ENCODE measurements at places on chromosomes 3 and 15. TPM values are rescaled to one million over a fixed set of nuclear protein-coding genes. Genes with fewer than 3 reads are reported as not detected.

- no peak for DNase-seq
These were observed 239.9 kb upstream of the TPM1 start for GRCh38 chr15:62802612-62803011.

GRCh38 chr15:89743011-89743410 lies 8.0 kb downstream of the MESP1 start:
- DNase-seq = no peak

Gene VGLL3
- total RNA-seq = 26.8 TPM

DNA sequence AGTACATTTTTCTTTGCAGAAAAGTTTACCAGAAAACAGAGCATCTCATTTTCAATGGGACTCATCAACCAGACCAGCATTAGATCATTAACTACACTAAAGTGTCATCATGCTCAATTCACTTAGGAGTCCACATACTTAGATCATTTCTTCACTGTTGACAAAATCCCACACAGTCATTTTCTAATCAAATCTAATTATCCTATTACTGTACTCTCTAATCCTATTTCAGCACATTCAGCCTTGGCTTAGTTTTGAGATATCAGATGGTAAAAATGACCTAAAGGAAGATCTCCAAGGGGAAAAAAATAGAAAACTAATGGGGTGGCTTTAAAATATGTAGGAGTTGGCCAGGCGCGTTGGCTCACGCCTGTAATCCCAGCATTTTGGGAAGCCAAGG lies 5.2 kb upstream of the CTXN2 start:
- DNase-seq = peak; percentile 54

- DNase-seq = peak; percentile 23
These were observed 61.8 kb upstream of the TMCO5A start for GRCh38 chr15:37872661-37873060.

Gene ST3GAL6
- 8.2 TPM for total RNA-seq

DNA sequence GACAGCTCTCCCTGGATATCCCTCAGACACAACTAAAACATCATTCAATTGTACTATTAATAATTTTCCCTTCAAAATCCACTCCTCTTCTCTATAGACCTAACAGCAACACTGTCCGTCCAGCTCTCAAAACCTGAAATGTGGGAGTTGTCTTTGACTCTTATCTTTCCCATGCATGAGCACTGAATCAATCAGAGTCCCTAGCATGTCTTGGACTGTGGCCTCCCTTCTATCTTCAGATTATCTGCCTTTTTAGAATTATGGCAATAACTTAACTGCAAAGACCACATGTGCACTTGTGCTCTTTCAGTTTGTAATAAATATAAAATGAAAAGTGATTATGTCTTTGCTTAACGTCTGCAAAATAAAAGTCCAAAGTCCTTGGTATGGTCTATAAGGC lies 107.0 kb downstream of the UBE3A start:
- no peak for DNase-seq

DNA sequence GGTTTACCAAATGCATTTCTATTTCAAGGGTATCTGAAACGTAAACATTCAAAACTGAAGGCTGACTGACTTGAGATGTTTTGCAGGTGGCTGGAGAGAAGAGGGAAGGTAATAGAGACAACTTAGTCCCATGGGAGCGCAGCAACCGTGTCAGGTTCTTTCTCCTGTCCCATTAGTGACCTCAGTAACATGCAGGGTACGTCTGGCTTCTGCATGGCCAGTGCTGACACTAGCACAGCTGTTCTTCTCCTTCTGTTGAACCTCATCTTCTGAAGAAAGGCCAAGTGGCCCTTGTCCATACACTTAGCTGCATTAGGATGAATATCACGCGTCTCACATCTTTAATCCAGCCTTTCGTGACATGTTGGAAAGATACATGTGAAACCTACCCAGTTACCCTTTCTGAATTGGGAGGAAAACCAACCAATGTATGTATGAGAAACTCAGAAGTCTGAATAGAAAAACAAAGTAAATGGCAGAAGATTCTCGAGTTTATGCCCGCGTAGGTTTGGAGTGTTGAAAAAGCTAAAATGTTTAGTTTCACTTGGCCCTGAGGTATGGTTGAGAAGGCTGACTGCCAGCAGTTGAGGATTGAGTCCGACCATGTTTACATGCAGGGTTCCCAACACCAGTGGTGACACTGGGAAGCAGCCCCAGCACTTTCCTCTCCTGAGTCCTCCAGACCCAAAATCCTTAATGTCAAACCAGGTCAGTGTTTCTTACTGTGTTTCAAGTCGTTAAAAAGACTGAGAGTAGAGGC lies 10.3 kb downstream of the NCBP2 start:
- no peak for DNase-seq

DNA sequence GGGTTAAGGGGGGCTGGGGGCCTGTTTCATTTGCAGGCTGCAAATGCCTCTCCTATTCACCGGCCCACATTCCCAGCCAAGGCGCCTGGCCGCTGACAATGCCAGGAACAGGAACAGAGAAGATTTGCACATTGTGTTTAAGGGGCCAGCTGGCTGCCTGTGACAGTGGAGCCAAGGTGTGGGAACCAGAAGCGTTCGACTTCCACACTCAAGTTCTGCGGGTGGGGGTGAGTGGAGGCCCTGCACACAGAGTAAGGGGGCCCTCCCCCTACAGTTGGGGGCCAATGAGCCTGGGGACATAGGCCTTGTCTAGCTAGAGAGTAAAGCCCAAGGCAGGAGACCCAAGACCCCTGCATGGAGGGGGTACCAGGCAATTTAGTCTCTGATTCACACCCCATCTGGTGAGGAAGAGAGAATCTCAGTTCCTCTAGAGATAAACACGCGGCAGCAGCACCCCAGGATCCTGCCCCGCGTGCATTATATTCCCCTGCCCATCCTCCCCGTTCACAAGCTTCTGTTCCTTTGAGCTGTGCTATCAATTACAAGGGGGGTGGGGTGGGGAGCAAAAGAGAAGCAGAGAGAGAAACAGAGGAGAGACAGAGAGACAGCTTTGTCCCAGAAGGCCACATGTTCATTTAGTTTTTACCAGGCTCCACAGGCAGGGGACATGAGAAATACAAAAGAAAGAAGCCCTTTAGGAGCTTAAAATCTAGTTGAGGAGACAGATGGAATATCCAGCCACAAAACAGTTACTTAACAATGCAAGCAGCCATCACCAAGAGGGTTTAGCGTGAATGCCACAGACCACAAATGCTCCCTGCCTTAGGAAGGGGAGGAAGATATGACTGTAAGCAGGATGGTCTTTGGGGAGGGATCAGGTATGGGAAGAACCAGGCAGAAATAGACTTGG lies 9.2 kb downstream of the IGDCC3 start:
- DNase-seq = no peak

DNA sequence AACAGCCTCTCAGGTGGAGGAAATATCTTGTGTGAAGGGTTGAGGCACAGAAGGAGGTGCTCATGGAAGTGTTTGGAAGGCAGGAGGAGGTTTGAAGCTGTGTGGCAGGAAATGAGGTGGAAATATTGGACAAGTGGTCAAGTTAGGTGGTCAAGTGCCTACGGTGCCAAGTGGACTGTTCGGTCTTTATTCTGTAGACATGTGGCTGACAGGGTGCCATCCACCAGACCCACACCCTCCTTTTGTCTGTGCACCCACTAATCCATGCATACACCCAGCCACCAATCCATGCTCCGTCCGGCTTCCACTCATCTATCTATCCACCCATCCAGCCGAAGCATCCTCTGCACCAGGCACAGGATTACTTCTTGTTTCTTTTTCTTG lies 2.2 kb downstream of the SLC6A20 start:
- DNase-seq = no peak

- DNase-seq = peak; percentile 25
These were observed 133.3 kb downstream of the GRM7 start for GRCh38 chr3:6994081-6994668.

Gene SELENOT
- 99.4 TPM for total RNA-seq

Gene SERP1
- 86.5 TPM for total RNA-seq

DNA sequence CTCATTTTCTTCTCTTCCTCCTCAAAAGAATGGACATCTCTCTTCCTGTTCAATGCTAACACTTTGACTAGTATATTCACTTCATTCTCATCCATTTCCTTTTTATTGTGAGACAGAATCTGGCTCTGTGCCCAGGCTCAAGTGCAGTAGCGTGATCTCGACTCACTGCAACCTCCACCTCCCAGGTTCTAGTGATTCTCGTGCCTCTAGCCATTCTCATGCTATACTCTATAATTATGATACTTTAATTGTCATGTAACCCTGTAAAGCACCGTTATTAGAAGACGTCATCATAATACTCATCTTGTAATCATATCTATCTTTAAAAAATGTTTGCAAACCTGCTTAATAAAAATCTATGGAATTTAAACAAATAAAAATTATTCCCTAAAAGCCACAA lies 107.0 kb downstream of the SHOX2 start:
- peak; percentile 6 for DNase-seq

- no peak for DNase-seq
These were observed 205.6 kb downstream of the FEZF2 start for GRCh38 chr3:62167566-62168262.

DNA sequence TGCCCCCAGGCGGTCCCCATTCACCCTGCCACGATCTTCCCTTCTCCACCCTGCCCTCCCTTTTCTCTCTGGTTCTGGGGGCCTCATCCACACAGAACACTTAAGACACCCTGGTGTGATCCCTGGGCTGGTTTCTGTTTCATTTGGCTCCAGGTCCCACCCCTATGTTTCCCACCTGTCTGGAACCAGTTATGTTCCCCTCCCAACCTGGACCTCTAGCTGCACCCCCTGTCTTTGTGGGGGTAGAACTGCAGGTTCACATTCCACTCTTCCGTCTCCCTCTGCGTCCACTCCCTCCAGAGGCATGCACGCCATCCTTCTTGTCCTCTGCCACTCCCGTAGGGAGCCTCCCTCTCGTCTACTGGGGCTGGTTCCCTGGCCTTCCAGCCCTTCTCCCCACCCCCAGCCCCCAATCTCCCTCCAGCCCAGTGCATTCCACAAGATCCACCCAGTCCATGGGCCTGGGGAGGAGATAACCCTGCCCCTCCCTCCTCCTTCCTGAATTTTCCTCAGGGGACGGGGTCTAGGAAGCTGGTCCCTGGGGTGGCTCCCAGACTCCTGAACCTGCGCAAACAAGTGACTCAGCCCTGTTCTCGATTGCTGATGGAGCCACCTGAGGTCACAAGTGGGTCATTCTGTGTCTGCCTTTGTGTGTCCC lies 73.8 kb downstream of the ABTB1 start:
- DNase-seq = no peak

Gene AADACL2
- not detected for total RNA-seq

DNA sequence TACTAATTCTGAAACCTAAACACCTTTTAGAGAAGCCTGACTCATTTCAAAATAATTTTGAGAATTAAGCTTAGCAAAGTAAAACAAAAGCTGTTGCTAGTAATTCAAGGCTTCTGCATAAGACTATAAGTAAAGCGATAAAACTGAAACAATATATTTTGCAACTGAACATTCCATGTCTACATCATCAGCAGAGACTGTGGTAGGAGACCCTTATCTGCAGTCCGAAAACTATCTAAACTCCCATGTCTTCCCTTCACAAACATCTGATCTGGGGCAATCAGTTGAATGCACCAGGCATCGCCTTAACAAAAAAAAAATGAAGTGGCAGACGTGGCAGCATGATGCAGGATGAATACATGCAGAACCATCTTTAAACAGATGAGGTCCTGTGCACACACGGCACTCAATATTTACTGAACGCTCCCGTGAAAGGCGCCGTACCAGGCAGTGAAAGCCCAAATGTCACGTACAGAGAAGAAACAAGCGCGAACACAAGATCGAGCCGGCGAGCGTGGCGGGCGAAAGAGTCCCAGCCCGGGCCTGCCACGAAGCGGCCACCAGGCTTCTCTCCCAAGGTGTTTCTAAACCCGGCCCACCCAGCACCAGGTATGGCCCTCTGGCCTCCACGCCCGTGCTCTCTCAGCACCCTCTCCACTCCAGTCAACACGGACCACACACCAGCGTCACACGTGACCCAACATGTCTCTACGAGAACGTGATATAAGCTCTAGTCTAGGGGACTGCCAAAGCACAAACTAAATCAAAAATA lies 63.0 kb downstream of the CHSY1 start:
- DNase-seq = no peak

DNA sequence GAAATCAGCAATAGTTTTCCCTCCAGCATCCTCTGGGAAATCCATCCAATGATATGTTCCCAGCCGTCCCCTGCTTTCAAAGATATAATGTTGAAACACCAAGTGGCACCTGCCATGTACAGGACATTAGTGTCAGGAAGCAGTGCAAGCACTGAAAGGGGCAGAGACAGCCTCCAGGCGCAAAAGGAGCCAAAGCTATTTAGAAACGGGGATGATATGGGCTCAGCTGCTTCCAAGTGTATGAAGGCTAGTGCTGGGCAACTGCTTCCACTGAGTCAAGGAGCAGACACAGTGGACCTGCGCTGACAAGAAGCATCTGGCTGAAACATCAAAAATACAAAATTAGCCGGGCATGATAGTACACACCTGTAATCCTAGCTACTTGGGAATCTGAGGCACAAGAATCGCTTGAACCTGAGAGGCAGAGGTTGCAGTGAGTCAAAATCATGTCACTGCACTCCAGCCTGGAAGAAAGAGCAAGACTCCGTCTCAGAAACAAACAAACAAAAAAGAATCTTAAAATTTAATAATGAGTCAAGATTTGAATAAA lies 119.7 kb downstream of the AQP9 start:
- no peak for DNase-seq

Gene MRPL3
- 137 TPM for total RNA-seq

- DNase-seq = no peak
These were observed 235.7 kb upstream of the THBS1 start for GRCh38 chr15:39345176-39345575.

Gene TUSC7
- not detected for total RNA-seq

Gene P2RY13
- total RNA-seq = not detected

Gene DPPA4
- not detected for total RNA-seq

- no peak for DNase-seq
These were observed 2.1 kb downstream of the SLCO2A1 start for GRCh38 chr3:134027631-134028030.

DNA sequence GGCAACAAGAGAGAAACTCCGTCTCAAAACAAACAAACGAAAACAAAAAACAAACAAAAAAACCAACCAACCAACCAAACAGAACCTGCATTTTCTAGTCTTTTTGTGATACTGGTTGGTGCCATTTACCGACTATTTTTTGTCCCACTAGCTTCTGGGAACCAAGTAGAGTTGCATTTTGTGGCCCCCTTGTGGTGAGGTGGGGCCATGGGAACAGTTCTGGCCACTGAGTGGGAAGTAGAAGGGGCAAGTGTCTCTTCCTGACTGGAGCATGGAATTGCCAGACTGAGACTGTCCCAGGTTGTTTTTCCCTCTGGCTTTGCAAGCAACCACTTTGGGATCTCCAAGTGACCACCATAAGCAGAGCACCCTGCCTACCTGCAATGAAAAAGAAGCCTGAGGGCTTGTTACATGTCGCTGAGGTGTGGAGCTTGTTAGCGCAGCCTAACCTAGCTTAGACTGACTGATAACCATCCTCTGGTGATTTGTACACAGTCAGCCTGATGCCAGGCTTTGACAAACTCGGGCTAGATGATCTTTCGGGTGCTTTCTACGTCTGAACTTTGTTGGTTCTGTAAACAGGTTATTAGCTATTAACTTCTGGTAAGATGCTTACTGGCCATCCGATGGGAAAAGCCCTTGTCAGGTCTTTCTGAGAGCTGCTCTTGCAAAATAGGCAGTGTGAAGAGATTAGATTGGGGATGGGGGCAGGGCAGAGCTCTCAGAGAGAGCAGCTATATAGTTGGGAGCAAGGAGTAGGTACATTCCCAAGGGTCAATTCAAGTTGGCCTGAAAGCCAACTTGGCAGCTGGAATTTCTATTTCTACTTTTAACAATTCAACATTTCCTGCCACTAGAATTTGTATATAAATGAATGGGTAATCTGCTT lies 172.2 kb downstream of the SSR3 start:
- DNase-seq = peak; percentile 70

- DNase-seq = no peak
These were observed 25.4 kb downstream of the SEC61A1 start for GRCh38 chr3:128077665-128078064.
